ENCODE measurements at places on chromosomes 2 and 18. TPM values are rescaled to one million over a fixed set of nuclear protein-coding genes. Genes with fewer than 3 reads are reported as not detected.

Gene KCNG3
- total RNA-seq, result not detected

Gene CDH2
- total RNA-seq, result 10.5 TPM

Gene ERICH2
- 1.2 TPM for total RNA-seq

Gene CTAGE1
- total RNA-seq, result not detected

Gene RTP5
- not detected for total RNA-seq

Gene GLI2
- total RNA-seq, result 4.0 TPM

Gene MTX2
- total RNA-seq, result 16.9 TPM

Gene PDCD1
- not detected for total RNA-seq

Gene ATP6V1B1
- 0.79 TPM for total RNA-seq

Gene ELAC1
- total RNA-seq, result 4.5 TPM

Gene STARD6
- total RNA-seq, result 0.17 TPM

Gene DPY30
- total RNA-seq, result 68.9 TPM

Gene AGXT
- not detected for total RNA-seq

Gene FNDC4
- 19.4 TPM for total RNA-seq

Gene OTOS
- total RNA-seq, result not detected

All from bronchial smooth muscle cell (primary cell).